ENCODE measurements at places on chromosomes 6 and 20.

DNA sequence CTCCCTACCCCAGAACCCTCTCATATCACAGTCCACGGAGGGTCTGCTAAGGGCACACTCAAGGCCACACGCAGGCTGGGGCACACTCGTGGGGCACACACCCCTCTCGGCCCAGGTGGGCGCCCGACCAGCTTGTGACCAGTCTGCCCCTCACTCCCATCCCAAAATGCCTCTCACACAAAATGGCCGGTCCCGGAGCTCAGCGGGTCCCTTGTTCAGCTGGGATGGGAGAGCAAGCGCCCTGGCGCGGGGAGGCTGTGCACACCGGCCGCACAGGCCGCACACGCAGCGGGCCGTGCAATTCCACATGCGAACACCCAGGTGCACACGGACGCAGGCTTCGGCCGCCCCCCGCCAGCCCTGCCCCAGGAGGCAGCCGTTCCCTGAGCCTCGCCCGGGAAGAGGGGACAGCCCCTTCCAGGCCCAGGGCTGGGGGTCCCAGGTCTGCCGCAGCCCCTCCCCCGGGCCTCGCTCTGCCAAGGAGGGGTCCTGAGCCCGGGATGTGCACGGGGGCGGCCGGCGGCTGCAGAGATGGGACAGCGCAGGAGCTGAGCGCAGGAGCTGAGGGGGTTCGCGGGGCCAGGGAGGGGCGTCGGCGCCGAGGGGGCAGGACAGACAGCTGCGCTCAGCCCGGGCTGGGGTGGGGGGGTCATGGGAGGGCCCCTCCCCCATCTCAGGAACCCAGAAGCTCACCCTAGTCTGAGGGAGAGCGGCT lies 1.3 kb downstream of the KCNQ2 start:
- no peak for DNase-seq

- peak; percentile 38 for DNase-seq
These were observed 117.8 kb upstream of the SUPT3H start for GRCh38 chr6:45495429-45496084.

- DNase-seq = no peak
These were observed 151.3 kb downstream of the LCA5 start for GRCh38 chr6:79385893-79386292.

GRCh38 chr6:153634416-153634815 lies 404.6 kb upstream of the OPRM1 start:
- DNase-seq = no peak

- DNase-seq = no peak
These were observed 6.0 kb downstream of the HSF2 start for GRCh38 chr6:122405417-122405816.

- DNase-seq = no peak
These were observed 31.1 kb downstream of the BRPF3 start for GRCh38 chr6:36227379-36228228.

GRCh38 chr20:10536531-10536930 lies 101.4 kb downstream of the SLX4IP start:
- DNase-seq = no peak

DNA sequence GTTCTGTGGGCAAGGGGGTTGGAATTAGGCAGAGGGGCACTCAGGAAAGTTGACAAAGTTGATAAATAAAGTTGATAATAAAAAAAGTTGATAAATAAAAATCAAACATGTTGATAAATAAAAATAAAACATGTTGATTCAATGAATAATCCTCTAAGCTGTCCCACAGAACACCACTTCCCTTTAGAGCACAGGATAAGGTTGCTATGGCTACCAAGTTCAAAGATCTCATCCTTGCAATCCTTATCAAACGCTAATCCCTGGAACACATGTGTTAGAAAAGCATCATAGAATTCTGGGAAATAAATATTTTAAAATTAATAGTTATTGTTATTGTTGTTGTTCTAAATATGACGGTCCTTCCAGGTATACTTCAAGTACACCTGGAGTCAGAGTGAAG lies 33.9 kb downstream of the MBOAT1 start:
- DNase-seq = no peak

DNA sequence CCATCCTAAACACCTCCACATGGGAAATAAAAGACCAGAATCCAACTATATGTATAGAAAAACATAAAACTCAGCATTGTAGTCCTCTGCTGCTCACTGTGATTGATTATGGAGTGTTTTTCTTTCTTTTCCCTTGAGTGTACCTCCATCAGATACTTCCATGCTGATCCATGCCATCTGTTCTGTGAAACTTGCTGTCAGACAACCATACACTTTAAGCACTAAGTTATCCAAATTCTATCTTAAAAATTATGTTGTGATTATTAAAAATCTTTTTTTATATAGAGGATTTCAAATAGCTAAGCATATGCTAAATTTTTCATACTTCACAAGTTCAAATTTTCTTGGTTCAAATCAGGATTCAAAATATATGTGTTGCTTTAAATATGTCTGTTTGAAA lies 91.9 kb upstream of the TINAG start:
- no peak for DNase-seq

- no peak for DNase-seq
These were observed 155.5 kb upstream of the AKAP12 start for GRCh38 chr6:151084275-151084674.

GRCh38 chr6:169568314-169569087 lies 133.3 kb downstream of the WDR27 start:
- DNase-seq = no peak

- DNase-seq = no peak
These were observed 28.2 kb upstream of the KCNB1 start for GRCh38 chr20:49510562-49511122.

- no peak for DNase-seq
These were observed 818.8 kb upstream of the CITED2 start for GRCh38 chr6:140193269-140193668.

DNA sequence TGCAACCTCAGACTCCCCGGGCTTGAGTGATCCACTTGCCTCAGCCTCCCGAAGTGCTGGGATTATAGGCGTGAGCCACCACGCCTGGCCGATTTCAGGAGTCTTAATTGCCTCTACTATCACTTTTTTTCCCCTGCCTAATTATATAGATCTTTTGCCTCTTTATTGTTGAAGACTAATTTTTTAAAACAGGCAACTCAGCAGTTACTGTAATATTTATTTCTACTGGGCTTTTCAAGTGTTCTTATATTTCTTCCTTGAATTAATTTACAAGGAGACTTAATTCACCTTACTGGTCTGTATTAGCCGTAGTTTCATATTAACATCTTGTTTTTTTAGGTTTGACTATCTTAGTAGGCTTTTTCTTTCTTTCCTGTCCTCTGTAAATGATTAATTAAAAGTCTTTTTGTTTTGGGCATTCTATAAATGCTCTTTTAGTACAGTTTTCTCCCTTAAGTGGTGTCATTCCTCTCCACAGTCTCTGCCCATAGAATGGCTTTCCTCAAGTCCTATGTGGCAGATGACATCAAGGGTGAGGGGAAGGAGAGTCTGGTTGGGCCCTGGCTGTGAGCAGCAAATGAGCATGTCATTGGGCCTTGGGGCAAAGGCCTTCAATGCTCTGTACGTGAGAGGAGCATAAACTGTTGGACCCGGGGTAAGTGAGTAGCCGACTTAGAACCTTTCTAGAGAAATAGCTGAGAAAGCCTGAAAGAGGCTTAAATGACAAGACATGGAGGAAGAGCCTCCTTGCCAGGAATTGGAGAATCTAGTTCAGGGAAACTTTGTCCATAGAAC lies 36.0 kb downstream of the ANKS1A start:
- no peak for DNase-seq

GRCh38 chr6:72977114-72977513 lies 248.2 kb downstream of the KHDC1L start:
- DNase-seq = no peak

DNA sequence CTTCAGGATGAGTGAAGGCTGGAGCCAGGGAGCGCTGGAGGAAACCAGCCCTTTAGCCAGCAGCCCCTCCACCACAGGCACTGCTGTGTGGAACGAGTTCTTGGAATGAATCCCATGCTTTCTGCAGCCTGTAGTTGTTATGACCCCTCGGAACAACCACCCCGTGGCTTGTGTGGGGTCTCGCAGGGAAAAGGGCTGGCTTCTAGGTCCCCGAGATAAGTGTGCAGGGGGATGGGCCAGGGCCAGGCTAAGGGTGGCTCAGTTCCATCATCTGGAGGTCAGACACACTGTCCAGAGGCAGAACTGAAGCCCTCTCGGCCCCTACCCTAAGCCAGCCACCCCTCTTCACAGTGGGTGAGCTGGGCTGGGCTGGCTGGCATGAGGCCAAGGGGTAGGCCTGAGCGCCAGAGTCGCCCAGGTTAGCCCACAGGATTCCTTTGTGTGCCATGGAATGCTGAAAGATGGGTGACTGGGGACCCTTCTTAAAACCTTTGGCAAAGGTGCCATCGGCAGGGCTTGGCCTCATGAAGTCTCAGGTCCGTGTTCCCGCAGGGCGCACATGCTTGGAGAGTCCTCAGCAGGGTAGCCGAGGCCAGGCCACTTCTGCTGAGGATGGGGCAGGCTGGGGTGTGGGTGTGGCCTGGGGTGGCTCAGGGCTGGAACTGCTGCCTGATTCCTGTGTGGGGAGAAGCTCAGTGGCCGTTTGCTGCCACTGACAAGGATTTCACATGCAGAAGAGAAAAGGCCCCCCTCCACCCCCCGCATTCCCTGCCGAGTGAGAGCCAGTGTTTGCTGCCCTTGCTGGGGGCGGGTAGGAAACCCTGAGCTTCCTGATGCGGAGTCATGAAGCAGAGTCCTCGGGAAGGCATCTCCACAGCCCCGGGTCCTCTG lies 24.6 kb downstream of the SPATA2 start:
- DNase-seq = no peak

- no peak for DNase-seq
These were observed 266.7 kb upstream of the FLRT3 start for GRCh38 chr20:14604143-14604542.

DNA sequence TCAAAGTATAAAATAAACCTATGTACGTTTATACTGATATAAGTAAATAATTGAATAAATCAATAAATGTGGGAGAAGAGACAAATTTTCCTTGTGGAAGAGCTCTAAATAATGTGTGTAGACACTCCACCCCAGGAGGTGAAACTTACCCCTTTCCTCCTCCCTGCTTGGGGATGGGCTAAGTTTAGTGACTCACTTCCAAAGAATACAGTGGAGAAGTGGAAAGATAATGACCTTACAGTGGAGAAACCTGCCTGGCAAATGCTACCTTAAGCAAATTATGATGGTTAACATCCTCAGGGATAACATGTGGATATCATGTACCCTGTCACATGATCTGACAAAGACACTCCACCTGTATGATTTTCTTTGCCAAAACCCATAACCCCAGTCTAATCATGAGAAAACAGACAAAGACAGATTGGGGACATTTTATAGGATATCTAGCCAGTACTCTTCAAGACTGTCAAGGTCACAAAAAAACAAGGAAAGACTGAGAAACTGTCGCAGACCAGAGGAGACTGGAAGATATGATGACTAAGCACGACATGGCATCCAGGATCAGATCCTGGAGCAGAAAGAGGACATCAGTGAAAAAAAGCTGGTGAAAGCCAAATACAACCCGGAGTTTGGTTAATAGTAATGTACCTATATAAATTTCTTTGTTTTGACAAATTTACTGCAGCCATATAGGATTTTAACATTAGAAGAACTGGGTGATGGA lies 195.5 kb upstream of the PRDM1 start:
- no peak for DNase-seq

- no peak for DNase-seq
These were observed 167.6 kb downstream of the TFAP2B start for GRCh38 chr6:50986319-50986718.

DNA sequence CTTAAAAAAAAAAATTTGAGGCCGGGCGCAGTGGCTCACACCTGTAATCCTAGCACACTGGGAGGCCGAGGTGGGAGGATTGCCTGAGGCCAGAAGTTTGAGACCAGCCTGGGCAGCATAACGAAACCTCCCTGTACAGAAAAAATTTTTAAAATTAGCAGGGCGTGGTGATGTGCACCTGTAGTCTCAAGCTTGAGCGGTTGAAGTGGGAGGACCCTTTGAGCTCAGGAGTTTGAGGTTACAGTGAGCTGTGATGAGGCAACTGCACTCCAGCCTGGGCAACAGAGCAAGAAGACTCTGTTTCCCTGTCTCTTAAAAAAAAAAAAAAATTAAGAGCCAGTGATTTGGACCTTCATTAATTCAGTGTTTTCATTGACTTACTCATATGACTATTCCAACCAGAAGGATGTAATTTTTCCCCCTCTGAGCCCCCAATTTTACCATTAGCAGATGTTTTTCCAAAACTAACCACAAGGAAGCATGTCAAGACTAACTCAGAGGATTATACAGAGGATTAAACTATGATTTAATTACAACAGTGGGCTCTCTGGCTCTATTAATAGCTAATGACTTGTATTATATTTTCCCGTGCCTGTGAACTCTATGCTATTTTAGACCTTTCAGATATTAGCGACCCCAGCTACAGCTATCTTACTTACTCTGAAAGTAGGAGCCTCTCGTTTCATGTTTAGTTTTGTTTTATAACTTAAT lies 75.1 kb downstream of the ARID1B start:
- DNase-seq = no peak

- no peak for DNase-seq
These were observed 87.0 kb downstream of the CD164 start for GRCh38 chr6:109295109-109295773.

DNA sequence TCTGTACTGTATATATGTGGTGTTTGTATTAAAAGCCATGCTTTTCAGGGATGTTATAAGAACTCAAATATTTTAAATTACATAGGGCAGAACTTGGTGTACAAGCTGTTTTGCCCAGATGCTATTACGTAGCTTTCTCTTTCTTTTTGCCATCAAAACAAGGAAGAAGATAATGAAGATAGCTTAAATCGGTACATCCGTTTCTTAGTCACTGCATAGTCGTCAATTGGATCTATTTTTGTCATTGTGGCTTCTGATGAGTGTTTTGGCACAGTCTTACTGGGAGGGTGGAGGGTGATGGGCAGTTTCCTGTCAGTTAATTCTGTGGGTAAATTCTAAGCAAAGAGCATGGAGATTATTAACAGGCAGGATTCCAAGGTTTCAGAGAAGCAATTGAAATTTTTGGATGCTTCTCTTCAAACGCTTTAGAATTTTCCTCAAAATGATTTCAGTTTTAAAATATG lies 649.1 kb upstream of the GJE1 start:
- DNase-seq = peak; percentile 49

GRCh38 chr20:2137552-2138201 lies 36.0 kb downstream of the STK35 start:
- no peak for DNase-seq

All from Ammon's horn (tissue), 1 donor.